ENCODE measurements at places on chromosomes 7 and 10.

DNA sequence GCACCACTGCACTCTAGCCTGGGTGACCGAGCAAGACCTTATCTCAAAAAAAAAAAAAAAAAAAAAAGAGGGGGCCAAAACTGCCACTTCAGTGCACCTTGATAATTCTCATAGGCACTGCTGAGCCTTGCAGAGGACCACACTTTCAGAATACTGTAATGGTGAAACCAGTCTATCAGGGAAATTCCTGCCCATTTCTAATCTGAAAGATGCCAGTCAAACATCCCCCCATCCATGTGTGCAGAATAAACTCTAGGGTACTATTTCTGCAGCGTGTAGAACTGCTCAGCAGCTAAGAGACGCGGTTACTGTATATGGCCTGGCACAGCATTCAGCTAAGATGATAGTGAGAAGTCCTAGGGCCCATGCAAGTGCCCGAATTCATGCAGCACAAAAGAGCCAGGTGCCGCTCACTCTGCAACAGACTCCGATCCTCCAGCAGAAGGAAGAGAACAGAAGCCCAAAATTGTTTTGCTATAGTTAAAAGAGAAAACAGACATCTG lies 286.8 kb upstream of the KLF14 start:
- DNase-seq = no peak

DNA sequence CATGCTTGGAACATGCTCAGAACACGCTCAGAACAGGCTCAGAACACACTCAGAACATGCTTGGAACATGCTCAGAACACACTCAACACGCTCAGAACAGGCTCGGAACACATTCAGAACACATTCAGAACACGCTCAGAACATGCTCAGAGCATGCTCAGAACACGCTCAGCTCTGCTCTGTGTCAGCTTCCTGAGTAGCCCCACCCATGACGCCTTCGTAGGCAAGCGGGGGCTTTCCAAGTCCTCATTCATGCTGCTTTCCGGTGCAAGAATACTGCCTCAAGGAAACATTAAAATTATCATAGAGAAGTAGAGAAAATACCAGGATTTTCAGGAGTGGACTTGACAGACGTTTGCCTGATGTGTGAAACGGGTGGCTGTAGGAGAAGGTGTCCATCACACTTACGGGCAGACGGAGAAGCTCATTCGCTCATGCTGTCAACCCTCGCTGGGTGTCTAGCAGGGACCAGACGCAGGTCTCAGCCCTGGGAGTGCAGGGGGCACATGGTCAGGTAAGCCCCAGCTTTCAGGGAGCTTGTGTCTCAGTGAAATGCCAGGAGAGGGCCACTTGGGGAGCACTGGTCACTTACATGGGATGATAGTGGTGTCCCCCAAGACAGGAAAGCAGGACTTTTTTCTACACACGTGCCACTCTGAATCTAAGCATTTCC lies 24.7 kb downstream of the EN2 start:
- DNase-seq = no peak

DNA sequence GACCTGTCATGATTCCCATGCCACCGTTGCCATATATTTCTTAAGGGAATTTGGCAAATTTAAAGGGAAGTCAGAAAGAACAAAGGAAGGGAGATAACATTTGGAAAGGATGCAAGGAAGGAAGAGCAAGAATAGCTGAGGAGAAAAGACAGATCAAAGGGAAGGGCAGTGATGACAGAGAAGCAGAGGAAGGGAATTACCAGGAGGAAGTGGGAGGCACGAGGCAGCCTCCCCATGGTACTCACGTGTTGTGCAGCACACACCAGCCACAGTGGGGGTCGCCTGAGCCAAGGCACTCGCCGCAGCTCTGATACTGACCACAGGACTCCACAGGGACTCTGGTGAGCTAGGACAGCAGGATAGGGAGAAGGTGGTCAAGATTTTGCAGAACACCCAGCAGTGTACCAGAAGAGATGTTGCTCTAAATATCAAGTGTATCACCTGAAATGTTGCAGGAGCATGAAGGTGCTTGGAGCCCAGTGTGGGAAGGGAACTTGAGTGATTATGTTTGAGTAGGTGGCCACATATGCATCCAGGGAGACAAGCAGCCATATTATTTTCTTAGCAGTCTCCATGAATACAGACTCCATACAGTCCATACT lies 335.3 kb downstream of the PLXNA4 start:
- DNase-seq = no peak

DNA sequence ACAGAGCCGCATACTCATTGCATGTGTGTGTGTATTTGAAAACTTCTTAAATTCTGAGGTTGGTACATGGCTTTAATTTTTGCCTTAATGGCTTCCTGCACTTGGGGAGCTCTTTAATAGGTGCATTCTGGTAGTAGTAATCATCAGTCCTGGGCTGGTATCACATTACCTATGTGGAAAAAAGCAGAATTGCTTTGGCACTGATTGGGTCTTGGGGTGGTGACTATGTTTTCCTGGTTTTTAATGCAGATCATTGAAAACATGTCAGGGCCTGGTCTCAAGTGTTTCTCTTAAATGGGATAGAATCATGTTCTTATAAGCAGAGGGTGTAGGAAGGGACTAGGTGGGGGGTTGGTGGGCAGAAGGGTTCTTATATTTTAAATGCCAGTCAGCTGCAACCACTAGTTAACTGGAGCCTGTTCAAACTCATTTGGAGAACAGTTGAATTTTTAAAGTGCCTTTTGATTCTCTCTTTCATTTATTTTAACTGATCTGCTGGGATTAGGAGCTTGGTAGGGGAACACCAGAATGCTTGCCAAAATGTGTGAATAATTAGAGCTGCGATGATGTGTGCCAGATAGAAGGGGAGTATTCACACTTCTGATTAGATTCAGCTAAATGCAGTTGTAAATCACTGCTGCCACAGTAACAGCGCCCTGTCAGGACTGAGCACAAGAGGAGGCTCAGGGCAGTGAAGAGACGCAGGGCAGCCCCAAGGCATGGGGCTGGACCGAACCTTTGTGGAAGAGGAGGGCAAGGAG lies 633.5 kb upstream of the GALNT17 start:
- DNase-seq = no peak

- DNase-seq = no peak
Measured at GRCh38 chr7:42931447-42931833, 534 bp downstream of the PSMA2 start.

- no peak for DNase-seq
Measured at GRCh38 chr10:7563770-7564169, 103.0 kb downstream of the ITIH5 start.

- DNase-seq = peak; percentile 36
Measured at GRCh38 chr10:101080933-101081931, 19.4 kb downstream of the KAZALD1 start.

GRCh38 chr7:37357637-37357996 lies 91.0 kb downstream of the ELMO1 start:
- no peak for DNase-seq

DNA sequence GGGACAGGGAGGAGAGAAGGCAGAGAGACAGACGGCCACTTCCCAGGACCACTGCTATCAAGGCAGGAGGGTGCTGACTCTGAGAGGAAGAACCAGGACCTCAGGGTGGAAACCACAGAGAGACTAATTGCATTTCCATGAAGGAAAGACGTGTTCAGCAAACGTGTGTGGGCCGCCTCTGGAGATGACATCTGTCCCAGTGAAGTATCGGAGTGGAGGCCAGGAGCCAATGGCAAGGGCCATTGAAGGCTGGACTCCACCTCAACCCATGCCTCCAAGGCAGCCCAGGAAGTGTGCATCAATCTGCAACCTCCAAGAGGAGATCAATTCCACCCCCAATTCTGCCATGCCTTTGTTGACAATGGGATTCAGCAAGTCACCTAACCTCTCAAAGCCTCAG lies 229.9 kb downstream of the USP6NL start:
- DNase-seq = no peak

GRCh38 chr7:15801551-15801950 lies 115.1 kb upstream of the MEOX2 start:
- peak; percentile 90 for DNase-seq

- DNase-seq = peak; percentile 73
Measured at GRCh38 chr10:3467052-3467951, 294.7 kb upstream of the PITRM1 start.

GRCh38 chr7:114021135-114021534 lies 102.3 kb upstream of the PPP1R3A start:
- no peak for DNase-seq

- DNase-seq = no peak
Measured at GRCh38 chr10:32985775-32986350, 27.8 kb upstream of the ITGB1 start.

Measured in muscle of arm (tissue), 14 donors.